Globus pallidus (tissue), 1 donor: ENCODE measurements at places on chromosomes 11 and 22.
A peak's percentile ranks its signal among the peaks of the same experiment; 100 is the strongest.

DNA sequence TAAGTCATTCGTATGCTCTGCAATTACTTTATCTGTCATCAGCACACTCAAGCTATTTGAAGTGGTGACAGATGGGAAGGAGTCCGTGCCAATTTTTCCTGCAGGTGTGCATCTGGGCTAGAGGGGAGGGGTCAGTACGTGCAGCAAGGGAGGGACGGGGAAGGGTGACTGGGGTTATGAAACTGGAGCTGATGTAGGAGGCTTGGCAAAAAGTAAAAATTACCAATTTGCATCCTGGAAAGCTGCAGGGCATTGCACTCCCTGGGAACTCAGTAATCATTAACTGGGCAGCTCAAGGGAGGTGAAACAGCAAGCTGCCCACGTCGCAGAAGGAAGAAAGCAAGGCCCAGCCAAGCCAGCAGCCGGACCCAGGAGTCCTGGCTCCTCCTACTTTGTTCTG is 87.1 kb upstream of the TMEM45B start:
- no peak for DNase-seq

DNA sequence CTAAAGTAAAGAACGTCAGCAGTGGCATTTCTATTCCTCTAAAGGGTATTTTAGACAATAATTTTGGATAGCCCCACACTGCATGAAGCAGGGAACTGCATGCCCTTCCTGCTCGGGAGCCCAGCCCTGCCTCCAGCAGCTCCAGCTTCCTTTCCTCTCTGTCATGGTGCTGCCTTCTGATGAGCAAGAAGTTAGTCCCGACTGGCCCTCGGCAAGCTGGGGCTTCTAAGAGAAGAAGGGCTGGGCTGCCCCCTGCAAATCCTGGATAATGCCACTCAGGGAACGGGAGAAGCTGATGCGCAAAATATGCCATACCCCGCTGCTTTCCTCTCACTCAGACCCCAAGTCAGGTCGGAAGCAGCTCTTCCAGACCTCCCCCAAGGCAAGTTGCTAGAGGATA is 296.4 kb downstream of the ETS1 start:
- no peak for DNase-seq

DNA sequence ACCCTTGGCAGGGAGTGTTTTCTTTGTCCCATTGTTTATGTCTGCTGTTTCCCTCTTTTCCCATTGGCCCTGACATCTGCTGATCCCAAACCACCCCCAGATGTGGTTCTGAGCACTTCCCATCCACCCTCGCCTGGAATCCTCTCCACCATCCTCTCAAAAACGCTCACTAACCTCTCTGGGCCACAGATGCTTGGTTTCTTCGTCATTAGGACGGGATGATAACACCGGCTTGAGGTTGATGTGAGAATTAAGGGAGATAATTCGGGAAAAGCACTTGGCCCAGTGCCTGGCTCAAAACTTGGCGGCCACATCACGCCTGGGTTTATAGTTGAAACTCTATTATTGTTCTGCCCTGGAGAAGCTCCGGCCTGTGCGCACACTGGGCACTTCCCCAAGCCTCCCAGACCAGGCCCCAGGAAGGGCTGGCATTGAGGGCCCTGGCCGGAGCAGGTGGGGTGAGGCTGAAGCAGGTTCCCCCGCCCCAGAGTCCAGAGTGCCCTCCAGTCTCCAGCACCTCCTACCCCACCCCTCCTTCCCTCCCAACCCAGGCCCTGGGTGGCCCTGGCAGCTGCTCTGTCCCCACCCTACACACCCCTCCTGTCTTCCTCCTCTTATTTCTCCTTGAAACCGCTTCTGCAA is 63.7 kb downstream of the CYTH4 start:
- DNase-seq: no peak

- no peak for DNase-seq
Measured at GRCh38 chr22:20982563-20982882, 426 bp downstream of the LZTR1 start.

GRCh38 chr11:115893461-115894099 is 389.4 kb upstream of the CADM1 start:
- no peak for DNase-seq

GRCh38 chr11:44113018-44113417 is 17.5 kb downstream of the EXT2 start:
- DNase-seq: no peak

GRCh38 chr11:30328681-30329080 is 5.8 kb downstream of the ARL14EP start:
- DNase-seq: no peak

DNA sequence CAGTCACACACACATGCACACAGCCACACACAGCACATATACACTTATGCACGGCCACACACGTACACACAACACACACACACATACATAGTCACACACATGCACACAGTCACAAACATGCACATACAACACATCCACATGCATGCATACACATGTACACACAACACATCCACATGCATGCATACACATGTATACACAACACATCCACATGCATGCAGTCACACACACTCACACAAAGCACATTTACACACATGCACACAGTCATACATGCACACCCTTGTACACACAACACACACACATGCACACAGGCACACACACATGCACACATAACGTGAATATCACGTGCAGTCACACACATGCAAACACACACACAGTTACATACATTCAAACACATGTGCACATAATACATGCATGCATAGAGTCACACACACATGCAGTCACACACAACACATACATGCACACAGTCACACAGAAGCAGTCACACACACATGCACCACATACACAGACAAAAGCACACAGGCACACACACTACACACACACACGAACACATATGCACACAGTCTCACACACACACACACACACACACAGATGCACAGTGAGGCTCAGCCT is 18.8 kb downstream of the IFITM10 start:
- no peak for DNase-seq

DNA sequence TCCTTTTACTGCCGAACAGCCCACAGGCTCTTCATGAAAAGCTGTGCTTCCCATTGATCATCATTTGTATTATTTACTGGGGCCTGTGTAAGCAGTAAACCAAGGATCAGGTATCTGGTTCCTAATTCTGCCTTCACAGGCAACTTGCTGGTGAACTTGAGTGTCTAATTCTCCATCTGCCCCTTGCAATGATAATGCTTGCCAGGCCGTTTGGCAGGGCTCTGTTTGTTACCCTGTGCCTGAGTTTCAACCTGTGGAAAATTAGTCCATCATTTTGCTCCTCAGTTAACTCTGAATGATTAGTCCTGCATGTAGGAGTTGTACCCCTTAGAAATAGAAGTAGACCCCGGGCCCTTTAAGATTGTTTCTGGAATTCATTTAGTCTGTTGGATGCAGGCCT is 298.4 kb upstream of the CADM1 start:
- no peak for DNase-seq

DNA sequence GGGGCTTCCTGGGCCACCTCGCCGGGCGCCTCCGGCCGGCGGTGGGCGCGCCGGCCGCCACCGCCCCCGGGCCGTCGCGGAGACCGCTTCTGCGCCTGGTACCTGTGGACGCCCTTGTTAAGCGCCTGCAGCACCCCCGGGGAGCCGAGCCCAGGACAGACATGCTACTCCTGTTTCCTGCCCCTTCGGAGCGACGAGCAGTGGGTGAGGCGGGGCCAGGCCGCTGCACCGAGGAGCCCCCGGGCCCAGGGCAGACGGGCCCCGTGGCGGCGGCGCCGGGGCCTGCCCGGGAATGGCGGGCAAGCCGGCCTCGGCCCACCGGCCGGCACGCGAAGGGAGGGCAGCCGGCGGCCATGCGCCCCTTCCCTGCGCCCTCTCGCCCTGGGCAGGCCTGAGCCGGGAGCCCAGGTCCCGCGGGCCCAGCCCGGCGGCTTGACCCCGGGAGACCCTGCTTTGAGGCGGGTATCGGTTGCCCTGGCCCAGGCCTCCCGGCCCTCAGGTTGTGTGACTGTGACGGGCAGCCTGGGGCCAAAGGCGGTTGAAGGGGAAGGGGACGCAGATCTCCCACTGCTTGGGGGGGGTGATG is 789 bp upstream of the KDM2A start:
- peak; percentile 32 for DNase-seq

GRCh38 chr11:95831198-95831883 is 41.0 kb downstream of the CEP57 start:
- DNase-seq: no peak

- no peak for DNase-seq
Measured at GRCh38 chr11:119573858-119574257, 150.9 kb upstream of the THY1 start.

- no peak for DNase-seq
Measured at GRCh38 chr11:126686938-126687337, 313.6 kb downstream of the KIRREL3 start.

GRCh38 chr11:22688914-22689313 is 22.5 kb downstream of the GAS2 start:
- no peak for DNase-seq

DNA sequence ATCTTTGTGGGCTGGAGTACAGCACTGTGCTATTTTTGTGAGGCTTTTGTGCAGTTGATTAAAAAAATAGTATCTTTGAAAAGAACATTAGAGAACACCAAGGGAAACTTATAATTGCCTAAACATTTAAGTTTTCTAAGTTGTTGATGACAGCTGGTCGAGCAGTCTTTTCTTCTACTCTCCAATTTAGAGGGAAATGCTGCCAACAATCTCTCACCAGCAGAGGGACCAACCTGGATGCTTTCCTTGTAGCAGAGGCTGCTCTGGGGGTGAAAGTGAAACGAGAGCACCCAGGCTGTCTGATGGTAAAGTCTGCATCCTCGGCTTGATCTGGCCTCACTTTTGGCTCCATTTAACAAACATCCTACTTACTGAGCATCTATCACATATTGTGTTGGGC is 1286.5 kb upstream of the TENM4 start:
- peak; percentile 3 for DNase-seq

- no peak for DNase-seq
Measured at GRCh38 chr11:128757886-128758612, 64.2 kb downstream of the FLI1 start.

- DNase-seq: no peak
Measured at GRCh38 chr22:37010976-37011375, 8.3 kb downstream of the TST start.

GRCh38 chr11:61893981-61894380 is 2.6 kb upstream of the FADS3 start:
- no peak for DNase-seq

DNA sequence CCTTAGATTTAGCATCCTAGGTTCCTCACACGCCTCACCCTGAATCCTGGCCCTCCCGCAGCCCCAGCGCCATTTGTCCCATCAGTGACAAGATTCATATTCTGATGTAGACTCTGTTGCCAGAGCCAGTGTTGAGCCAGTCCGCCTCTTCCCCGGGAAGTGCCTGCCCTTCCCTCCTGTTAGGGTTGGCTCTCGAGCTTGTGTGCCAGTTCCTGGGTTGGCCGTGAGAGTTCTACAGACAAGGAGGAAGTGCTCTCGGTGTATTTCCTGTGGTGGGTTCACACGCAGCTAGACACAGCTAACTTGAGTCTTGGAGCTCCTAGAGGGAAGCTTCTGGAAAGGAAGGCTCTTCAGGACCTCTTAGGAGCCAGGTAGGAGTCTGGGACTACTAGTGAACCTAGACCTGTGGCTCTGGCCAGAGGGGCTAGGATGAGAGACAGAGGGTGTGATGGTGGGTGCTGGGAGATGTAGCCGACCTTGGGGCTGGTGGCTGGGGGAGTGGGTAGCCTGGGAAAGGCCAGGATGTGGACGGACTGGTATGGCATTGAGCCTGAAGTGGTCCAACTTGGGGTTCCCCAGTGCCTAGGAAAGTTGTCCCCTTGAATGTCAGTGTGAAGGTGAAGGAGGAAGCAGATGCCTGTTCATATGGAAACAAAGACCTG is at the start of gene IL18BP:
Gene IL18BP, plus strand, starts transcription at position 261 of the 662 bp plus-strand sequence. CDS start 1,076 bp downstream, outside the sequence.
- DNase-seq: peak; percentile 45

DNA sequence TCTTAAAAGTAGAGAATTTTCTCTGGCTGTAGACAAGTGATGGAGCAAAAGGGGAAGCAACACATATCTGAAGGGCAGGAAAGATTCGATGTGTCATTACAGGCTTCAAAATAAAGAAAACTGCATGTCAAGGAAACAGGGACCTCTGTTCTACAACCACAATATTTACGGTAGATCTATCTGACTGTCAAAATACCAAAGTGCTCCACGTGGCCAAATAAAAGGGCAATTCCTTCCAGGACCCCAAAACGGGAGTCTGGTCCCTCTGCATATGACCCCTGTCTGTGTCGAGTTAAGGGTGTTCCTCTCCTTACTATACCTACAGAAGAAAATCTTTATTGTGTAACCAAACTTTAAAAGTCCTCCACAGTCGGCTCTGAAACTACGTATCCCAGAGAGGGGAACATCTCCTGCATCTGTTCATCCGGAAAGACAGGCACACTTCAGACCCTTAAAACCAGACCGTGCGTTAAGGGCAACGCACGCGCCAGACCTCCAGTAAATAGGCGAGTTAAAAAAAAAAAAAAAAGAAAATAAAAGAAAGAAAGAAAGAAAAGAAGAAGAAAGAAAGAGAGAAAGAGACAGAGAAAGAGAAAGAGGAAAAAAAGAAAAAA is 756 bp downstream of the CLNS1A start:
- DNase-seq: no peak

DNA sequence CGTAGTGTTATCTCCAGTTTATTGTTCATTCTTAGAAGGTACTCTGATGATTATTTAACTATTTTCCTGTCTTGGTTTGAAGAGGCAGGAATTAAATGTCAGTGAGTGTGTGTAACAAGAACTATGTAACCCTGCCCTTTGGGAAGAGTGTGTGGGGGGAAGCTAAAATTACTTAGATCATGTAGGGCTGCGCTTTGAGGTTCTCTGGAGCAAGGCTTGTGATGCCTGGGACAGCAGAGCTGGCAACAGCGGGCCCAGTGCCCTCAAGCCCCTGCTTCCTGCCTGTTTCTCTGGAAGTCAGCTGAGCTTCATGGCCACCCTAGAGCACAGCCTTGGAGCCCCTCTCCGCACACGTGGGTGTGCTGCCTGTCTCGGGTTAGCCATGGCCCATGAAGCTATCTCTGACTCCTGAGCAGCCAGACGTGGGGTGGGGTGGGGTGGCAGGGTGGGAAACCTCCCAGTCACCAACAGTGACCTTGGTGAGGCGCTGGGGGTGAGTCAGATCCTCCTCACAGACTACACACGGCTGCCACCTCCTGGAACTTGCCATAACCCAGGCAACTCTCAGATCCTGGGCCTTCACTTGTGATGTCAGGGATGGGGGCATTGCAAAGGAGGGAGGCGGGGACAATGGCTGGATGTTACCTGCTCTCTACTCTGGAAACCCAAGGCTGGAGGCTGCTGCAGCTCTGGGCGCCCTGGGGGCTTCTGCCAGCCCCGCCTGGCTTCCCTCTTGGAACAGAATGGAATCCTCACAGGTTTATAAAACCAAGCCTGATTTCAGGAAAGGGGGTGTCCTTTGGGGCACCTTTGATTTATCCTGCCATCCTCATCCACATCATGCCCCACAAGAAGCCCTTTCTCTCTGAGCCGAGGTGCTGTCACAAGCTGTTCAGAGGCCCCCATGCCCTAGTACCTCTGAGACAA is 88.6 kb downstream of the SNX19 start:
- no peak for DNase-seq
